CD4-positive, alpha-beta T cell treated with Interleukin-6 at 100 ng/mL for 8 hours (primary cell): ENCODE measurements at places on chromosomes 7 and 10.

- no peak for DNase-seq
Measured at GRCh38 chr7:29426587-29426986, 137.0 kb upstream of the PRR15 start.

DNA sequence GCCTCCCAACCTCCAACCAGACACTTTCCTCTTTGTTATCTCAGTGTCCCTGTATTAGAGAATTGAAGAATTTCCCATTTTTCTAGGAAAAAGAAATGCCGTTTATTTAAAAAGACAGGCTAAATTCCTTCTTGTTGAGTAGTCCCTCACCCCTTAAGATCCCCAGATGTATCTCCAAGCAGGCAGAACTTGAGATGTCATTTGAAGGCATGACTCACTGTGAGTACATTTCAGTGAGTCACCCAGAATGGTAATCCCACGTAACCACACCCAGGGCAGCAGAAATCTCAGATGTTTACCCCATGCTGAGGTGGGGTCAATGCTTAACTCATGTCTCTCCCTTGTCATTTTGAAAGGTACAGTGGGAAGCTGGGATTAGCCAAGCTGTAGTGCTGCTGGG, 4.4 kb downstream of the ZNF655 start:
- DNase-seq, result peak; percentile 13

GRCh38 chr10:113042868-113043267, 92.8 kb downstream of the TCF7L2 start:
- no peak for DNase-seq

GRCh38 chr10:70007116-70007820, 45.4 kb upstream of the MACROH2A2 start:
- DNase-seq, result no peak

DNA sequence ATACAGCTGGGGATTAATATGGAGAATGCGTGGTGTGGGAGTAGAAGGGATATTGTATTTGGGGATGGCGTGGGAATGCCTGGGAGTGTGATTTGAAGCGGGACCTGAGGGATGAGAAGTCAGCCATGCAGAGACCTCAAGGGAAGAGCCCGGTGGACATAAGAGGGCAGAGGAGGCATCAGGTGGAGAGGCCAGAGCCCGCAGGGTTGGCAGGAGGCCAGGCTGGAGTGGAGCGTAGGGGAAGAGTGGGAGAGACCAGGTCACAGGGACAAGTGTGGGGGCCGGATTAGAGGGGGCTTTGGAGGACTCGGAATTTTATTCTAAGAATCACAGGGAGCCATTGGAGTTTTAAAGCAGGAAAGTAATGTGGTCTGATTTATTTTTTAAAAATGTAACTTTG, 2.0 kb downstream of the NDUFB2 start:
- DNase-seq, result no peak

GRCh38 chr7:47358944-47359588, 222.8 kb downstream of the TNS3 start:
- no peak for DNase-seq

- DNase-seq, result no peak
Measured at GRCh38 chr10:73876566-73876965, 2.2 kb upstream of the CAMK2G start.

GRCh38 chr7:85882335-85882734, 695.5 kb upstream of the SEMA3D start:
- DNase-seq, result no peak

DNA sequence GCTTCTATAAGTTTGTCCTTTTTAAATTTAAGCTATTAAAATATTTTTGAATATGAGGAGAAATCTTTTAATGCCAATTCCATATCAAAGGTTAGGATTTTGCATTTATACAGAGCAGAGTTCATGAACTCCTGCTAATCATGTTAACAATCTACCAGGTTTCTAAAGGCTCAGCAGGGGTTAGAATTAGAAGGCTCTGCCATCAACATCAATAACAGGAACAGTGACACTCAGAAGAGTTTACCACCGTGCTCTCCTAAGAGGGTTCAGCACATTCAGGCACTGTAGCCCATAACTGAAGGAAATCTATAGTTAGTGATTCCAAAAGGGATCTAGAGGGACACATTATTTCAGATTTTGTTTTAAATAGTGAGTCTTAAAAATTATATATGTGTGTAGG, 100.1 kb downstream of the HOXA1 start:
- no peak for DNase-seq

DNA sequence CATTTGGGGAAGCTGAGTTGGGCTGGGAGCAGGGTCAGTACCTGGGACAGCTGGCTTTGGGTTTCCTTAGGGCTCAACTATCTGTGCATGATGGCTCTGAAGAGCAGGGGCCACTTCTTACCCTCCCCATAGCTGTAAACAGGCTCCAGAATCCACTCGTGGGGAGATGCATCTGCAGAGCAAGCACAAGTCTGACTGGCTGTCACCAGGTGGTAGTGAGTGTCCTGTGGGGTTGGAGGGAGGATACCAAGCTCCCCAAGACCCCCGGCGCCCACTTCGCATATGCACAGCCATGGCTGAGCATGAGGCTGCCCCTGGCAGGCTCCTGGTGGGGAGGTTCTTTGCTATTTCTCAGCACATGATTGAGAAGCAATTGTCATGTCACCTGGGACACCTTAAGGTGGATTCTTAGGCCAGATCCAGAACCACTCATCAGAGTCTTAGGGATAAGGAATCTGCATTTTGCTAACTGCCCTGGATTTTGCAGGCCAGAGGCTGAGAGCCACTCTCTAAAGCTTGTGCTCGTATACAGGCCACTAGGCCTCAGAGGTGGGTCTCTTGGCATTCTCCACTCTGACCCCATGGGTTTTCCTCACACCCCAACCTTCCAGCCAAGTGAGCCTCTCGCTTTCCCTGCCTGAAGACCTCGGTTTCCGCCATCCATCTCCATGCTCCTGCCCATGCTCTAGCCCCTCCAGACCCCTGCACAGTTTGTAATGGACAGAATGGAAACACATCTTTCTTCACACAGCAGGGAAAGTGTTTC, 53.7 kb downstream of the ADCY1 start:
- no peak for DNase-seq

- no peak for DNase-seq
Measured at GRCh38 chr7:139820089-139820488, 9.0 kb upstream of the TBXAS1 start.

- no peak for DNase-seq
Measured at GRCh38 chr10:123704812-123705211, 38.7 kb downstream of the GPR26 start.

DNA sequence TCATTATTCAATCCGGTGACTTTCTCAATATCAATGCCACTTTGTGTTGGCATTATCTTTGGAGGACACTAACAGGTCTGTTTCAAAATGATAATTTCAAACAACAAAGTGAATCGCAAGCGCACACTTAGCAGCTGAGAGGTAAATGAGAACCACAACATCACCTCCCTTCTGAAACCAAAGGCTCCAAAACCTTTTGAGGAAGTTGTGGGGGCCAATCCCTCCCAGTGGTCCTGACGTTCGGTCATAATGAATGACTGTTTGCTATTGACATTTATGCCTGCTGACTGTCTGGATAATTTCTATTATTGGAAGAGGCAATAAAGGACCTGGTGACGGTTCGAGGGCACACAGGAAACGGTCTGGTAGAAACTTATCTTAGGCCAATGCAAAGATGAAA, 1.8 kb downstream of the ADARB2 start:
- DNase-seq, result no peak

DNA sequence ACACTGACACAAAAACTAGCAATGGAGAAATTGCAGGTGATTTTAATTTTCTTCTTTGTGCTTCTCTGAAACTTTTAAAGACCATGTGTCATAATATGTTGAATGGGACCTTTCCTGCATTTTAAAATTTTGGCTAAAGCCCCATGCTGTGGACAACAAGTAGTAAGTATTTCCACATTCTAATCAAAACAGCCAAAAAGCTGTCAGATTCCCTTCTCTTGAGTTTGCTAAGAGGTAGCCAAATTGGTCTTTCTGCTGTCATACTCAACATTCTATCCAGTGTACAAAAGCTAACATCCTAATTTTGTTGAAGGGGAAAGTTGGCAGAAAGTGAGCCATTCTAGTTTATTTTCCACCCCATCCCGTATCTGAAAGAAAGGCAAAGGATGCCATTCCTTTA, 447.6 kb downstream of the TFEC start:
- no peak for DNase-seq

DNA sequence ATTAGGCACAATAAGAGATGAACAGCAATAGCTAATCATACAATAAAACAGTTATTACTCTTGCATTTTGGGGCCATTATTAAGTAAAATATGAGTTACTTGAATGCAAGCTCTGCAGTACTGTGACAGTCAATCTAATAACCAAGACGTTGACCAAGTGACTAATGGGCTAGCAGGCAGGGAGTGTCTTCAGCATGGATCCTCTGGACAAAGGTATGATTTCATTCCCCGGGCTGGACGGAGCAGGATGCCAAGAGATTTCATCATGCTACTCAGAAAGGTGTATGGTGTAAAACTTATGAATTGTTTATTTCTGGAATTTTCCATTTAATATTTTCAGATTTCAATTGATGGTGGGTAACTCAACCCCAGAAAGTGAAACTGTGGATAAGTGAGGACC, 80.9 kb downstream of the SHH start:
- DNase-seq, result no peak

GRCh38 chr7:38550836-38551235, 80.3 kb downstream of the AMPH start:
- no peak for DNase-seq

DNA sequence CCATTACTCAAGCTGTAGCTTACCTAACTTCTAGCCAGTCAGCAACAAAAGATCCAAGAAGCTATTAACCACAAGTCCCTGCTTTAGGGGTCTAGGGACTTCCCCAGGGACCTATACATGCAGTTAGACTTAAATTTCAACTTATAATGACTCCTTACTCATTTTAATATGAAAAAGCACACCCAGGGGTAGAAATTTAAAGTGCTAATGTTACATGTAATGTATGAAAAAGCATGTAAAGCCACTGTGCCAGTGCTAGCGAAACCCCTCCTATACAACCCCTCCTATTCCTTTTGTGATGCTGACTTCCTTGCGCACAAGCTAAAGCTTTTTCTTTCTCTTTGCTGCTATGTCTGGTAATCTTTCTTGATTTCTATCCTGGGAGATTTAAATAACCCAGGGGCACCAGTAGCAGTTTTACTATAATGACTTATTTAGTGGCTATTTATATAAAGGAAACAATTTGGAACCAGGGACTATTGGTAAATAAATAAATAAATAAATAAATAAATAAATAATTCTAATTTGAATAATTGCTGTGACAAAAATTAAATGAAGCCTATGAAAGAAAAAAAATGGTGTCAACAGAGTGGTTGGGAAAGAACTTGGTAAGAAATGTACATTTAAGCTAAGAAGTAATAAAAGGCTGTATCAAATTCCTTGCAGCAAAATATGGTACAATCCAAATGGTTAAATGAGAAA, 110.5 kb upstream of the MAGI2 start:
- no peak for DNase-seq

- no peak for DNase-seq
Measured at GRCh38 chr10:78458983-78459638, 425.4 kb downstream of the RPS24 start.

GRCh38 chr7:1849351-1850041, 179.4 kb downstream of the ELFN1 start:
- no peak for DNase-seq

DNA sequence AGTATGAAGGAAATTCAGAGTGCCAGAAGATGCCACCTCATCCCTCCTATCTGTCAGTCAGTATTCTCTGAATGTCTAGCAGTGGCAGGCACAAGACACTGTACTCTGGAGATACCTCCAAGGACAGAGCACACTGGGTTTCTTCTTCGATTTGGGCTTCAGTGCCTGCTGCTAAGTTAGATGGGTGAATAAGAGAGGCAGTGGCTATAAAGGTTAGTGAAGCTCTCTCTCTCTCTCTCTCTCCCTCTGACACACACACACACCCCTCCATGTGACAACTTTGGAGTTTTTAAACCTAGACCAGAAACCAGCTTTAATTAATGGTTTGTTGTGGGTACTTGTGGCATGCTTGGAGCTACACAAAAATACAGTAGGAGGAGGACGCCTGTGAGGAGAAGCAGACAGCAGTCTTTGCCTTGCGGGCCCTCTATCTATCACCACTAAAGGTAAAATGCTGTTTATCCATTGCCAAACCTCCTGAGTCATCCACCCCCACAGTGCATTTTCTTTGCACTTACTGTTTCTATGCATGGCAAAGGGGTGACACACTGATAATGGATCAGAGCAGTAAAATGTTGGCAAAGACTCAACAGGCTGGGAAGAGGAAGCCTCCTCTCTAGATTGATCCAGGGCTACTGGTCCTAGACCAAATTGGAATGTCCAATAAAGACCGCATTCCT, 102.5 kb downstream of the TRIL start:
- DNase-seq, result no peak

GRCh38 chr7:25804154-25804553, 347.8 kb upstream of the NFE2L3 start:
- no peak for DNase-seq

DNA sequence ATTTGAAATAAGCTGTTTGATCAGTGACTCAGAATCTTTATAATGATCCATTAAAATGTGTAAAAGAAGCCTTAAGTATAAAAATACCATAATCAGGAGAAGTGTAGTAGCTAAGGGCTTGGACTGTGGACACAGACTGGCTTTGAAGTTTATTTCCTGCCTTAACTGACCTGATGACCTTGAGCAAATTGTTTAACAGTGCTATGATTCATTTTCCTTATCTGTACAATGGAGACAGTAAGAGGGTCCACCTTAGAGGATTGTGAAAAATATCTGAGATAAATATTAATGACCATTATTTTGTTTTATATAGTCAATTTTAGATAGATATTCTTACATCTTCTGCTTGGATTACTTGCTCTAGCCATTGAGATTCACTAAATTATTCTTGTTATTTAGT, 13.3 kb upstream of the RPA3 start:
- DNase-seq, result no peak

DNA sequence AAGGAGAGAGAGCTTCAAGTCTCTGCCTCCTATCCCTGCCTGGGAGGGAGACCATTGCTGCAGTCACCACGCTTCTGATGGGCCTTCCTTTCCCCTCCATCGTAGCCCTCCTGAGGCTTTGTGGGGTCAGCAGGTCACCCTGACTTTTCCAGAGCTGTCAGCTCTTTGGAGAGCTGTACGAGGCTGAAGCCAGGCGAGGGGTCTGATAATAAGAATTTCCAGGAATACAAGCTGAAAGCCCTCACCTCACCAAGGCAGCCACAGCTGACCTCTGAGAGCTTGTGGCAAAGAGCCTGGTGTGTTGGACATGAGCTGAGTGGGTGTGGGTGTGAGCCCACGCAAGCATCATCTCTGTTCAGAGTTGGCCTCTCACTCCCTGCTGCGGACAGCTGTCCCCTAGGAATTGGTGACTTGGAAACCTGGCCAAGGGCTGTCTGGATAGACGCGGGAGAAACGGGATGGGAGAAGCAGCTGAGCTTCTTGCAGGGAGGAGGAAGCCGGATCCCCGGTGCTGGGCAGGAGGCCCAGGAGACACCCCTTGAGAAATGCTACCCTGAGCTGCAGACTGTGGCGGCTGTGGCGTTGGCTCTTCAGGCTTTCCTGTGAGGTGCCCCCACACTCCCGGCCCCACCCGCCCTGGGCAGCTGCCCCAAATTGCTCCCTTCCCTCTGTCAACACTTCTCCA, 122.1 kb upstream of the BTBD16 start:
- no peak for DNase-seq

DNA sequence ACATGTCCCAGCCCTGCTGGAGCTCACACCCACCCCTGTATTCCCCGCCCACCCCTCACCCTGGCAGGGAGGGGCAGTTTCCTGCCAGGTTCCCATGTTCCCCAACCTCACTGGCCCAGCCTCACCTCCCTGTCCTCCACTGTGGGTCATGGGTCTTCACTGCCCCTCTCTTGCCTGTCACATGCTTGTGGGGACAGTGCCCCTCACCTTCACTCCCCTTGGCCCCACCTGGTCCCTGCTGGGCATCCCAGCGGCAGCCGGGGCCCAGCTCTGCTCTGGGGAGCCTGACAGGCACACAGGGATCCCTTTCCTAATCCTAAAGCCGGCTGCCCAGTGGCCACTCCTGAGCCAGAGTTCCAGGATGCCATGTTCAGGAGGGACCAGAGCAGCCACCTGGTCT, 21.4 kb upstream of the ZNF862 start:
- DNase-seq, result no peak
